ENCODE measurements at places on chromosomes 12 and 14.

DNA sequence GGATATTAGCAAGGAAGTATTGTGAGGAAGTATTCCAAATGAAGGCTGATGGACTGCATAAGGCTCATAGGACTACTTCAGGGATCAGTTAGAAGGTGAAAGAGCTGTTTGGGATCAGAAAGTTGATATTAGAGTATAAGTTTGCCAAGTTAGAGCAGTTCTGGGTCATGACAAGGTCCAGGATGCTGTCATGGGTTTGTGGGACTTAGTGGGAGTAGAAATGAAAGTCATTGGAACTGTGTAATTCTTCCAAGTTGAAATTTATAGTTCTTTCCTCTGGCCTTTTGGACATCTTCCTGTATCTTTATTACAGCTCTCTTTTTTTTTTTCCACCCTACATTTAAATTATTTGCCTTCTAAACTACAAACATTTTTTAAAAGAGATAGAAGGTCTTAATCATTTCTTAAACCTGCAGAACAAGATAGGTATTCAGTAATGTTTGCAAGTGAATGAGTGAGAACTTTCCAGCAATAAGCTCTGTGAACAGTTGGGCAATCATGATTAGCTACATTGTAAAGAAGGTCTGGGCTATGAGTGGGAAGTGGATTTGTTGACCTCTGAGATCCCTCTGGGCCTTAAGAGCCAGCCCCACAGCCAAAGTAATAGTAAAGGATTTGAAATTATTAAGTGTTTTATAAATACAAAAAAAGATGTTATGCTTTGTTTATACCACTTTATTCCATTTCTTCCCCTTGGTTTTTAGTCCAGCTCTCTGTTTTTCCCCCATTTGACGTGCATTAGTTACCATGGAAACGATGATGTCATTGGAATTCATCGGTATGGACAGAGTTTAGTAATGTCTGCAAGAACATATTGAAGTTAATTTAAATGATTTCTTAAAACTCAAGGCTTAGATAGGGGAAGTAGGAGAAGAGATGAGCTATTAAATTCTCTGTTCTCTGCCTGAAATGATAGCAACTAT, 247.9 kb upstream of the ARHGAP5 start:
- DNase-seq: no peak

- DNase-seq: no peak
Observed at GRCh38 chr14:32286602-32287001, 42.5 kb upstream of the AKAP6 start.

DNA sequence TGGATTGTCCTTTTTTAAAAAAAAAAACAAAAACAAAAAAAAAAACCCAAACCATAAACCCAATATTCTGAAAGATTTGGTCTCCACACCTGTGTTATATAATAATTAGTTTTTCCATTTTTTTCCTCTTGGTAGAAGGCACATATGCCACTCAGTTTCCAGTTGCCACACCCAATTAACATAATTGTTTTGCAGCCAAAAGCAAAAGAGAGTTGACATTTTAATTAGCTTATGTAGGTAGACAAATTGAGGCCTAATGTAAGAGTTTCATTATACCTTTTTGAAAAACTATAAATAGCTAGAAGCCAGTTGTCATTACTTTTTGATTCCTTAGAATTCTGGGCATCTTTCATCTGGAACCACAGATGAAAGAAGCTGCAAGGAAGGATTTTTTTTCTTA, 21.0 kb downstream of the PTPN11 start:
- DNase-seq: no peak

DNA sequence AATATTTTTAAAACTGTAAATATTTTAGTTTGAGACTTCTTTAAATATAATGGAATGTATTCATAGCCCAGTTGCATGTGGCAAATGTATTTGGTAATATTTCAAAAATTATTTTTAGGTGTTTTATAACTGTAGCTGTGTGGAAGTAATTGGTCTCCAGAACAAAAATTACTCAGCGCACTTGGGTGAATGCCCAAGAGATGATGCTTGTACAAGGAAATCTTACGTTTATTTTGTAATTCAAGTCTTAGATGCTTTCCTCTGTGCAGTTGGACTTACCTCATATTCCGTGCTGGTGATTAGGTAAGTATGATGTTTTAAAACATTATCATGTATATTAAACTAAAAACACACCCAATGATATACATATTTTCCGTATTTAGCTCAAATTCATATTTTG, 76.7 kb upstream of the SLCO1B1 start:
- no peak for DNase-seq

DNA sequence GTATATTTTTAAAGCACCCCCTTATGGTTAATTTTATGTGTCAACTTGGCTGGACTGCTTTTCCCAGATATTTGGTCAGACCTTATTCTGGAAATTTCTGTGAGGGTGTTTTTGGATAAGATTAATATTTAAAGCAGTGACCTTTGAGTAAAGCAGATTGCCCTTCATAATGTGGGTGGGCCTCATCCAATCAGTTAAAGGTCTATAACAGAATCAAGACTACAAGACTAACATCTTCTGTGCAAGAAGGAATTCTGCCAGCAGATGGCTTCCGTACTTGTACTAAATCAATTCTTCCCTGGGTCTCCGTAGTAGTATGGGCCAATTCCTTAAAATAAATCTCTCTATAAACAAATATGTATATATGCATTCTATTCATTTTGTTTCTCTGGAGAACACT, 257.6 kb downstream of the ETNK1 start:
- DNase-seq: no peak

DNA sequence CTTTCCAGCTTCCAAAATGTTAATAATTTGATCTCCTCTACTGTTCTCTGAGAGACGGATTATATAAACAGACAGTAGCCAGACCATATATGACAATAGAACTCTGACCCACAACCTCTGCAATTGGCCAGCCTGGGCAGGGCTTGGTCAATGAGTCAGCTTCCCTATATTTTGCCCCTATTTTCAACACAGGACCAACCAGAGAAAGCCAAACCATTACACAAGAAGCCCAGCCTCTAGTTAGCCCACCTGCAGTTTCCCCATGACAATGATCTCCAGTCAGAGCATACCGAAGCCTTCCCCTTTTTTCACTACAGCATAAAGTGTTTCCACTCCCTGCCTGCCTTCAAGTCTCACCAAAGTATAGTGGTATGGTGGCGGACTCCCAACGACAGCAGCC, 7.6 kb upstream of the EXD2 start:
- no peak for DNase-seq

GRCh38 chr12:5447320-5447719, 15.4 kb downstream of the NTF3 start:
- DNase-seq: no peak

DNA sequence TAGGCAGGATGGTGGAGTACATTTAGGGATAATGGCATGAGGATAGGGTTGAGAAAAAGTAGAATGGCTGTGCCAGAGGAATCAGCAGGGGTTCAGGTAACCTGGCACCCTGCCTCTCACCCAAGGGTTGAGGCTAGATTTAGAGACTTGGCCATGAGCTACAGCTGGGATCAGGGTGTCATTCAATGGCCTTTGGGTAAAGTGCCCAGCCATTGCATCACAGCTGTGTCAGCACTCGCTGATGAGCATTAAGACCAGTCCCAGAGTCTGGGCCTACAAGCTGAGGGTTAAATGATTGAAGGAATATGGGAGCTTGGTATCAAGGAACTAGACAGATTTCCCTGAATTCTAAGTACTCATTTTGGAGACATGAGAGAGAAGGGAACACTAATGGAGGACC, 113.9 kb downstream of the PRIMA1 start:
- DNase-seq: no peak

GRCh38 chr12:115872212-115872611, 405.3 kb downstream of the MED13L start:
- no peak for DNase-seq

DNA sequence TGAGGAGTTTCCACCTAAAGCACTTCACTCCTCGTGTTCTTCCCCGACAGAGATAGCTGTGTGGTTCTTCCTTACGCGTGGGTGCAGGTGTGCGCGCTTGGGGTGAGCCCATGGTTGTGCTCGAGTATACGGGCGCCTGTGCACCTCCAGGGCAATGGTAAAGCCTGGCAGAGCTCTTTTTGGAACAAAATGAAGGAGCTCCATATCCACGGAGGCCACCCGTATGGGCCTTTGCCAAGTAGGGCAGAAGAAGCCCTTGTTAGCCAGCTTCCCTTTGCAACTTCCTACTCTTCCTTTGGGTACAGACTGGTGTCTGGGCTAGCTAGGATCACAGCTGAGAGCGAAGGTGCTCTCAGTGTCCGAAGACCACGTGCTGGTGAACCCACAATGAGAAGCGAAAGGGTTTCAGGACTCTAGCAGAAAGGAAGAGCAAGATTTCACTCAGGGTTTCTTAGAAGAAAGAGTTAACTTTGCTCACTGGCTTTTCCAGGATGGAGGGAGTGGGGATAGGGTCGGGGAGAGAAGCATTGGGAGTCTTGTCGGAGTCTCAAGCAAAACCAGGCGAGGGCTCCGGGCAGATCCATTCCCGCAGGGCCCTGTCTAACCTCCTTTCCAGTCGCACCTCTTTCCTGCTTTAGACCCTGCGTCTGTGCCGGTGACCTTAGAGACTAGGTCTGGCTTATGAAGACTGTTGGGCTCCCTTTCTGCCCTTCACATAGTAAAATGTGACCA, 960 bp upstream of the LRFN5 start:
- no peak for DNase-seq

- no peak for DNase-seq
Observed at GRCh38 chr12:131542351-131542750, 168.5 kb upstream of the SFSWAP start.

DNA sequence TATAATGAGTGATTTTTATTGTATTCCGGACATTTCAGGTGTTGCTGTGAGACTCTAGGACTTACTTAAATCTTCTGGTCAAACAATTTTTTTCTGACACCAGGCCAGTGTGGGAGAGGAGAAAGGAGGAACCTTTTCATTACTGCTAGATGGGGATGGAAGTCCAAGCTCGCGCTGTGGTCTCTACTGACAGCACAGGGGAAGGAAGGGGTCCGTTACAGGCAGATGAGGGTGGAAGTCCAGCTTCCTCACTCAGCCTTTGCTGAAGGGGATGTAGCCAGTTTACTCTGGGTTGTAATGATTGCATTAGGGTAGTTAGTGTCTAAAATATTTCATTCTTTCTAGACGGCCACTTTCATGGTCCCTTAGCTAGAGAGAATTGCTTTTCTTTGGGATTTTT, 26.3 kb upstream of the ST8SIA1 start:
- DNase-seq: no peak

DNA sequence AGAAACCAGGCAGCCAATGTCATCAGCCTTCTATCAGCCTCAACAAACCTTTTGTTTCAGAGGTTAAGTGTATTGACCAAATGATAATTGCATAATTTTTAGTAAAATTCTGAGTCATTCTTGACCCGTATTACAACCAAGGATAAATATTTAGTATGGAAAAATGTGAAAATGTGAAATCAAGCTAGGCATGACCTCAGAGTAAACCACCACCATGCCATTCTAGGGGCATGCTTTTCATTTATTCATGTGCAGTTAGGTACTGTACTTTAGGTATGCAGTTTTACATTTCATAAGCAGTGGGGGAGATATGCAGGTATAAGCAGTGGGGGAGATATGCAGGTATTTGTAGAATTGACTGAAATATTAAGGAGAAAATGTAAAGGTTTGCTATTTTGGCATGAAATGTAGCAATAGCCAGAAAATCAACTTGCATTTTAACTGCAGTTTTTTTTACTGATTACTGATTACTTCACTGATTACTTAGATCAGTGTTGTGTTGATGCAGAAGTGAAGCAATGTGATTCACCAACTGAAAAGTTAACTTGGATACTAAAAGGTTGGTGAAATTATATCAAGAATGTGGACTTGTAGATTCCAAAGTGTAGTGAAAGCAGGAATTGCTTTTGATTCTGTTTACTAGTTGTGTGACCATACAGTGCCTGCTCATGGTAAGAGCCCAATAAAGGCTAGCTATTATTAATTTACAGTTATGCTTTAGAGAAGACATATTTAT, 184.2 kb downstream of the ESR2 start:
- no peak for DNase-seq

- DNase-seq: no peak
Observed at GRCh38 chr14:60161196-60162107, 3.7 kb downstream of the DHRS7 start.

- DNase-seq: no peak
Observed at GRCh38 chr14:89638891-89639290, 221.9 kb upstream of the FOXN3 start.

- DNase-seq: peak; percentile 16
Observed at GRCh38 chr12:89707703-89708564, 704 bp downstream of the ATP2B1 start.

DNA sequence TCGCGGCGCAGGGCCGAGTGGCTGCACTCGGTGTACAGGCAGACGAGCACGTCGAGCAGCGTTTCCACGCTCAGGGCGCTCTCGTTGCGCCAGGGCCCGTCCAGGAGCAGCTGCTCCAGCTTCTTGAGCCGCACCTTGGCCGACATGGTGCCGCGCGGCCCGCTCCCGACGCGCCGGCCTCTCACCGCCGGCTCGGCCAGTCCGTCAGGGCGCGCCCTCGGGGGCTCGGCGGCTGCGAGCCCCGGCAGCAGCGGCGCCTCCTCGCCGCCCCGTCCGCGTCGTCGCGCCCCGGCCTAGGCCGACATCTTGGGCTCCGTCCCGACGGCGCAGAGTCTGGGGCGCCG, 349 bp downstream of the CDC42BPB start:
- DNase-seq: no peak

- DNase-seq: no peak
Observed at GRCh38 chr12:10362828-10363657, 26.8 kb downstream of the KLRK1 start.

DNA sequence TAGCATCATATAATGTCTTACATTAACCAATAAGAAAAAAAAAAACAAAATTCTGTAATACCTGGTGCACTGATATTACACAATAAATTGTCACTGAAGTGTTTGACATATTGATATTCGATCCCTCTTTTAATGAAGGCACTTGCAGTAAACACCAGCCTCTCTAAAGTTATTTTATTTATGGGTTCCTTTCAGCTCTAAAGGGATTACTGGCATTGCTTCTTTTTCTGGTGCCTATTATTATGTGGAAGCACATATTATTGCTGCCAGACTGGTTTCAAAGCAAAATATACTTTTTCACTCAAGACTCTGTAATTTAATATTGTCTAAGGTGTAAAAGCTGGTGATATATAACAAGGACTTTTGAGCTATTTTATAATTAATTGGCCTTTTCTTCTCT, 1090.5 kb downstream of the TRHDE start:
- DNase-seq: no peak

DNA sequence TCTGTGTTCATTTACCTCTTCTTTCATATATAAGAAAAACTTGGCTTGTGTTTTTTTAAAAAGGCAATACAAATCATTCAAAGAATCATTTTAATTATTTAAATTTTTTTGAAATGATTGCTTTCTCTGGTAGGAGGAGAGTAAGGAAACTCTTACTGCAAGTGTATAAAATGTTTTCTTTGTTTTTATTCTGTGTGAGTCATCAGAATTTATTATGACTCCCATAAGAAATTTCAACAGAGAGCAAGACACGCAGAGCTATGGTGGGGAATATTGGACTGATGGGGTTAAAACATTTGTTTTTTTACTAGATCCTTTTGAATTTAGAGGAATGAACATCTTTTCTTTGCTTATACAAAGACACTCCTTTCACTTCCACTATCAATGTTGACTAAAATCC, 119.1 kb upstream of the ATXN7L3B start:
- no peak for DNase-seq
